ENCODE measurements at places on chromosomes 16 and 17.

DNA sequence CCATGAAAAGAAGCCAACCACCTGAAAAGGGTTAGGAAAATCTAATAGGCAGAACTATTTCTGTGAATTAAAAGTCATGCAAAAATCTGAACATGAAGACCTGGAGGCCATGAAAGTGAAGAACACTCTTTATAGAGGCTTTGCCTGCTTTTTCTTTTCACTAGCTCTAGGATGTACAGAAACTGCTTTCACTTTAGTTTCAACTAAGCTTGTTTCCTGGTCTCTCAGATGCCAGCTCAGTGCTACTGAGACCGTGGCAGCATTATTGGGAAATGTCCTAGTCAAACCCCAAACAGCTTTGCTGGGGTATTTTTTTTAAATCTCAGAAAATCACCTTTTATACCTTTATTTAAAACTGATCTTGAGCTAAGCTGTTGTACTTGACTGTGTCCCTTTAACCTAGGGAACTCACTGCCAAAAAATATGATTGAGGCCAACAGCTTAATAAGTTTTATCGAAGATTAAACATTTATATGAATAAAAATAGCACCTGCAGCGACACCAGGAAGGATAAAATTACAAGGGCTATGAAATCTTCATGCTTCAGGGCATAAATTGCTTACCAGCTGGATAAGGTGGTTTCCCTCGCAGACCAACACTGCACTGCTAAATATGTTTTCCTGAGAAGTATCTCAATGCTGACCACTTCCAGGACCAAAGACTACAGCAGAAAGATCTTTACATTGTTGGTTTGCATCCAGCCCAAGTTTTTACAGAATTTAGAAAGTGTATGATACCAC lies 621.8 kb upstream of the ZFHX3 start:
- no peak for DNase-seq

DNA sequence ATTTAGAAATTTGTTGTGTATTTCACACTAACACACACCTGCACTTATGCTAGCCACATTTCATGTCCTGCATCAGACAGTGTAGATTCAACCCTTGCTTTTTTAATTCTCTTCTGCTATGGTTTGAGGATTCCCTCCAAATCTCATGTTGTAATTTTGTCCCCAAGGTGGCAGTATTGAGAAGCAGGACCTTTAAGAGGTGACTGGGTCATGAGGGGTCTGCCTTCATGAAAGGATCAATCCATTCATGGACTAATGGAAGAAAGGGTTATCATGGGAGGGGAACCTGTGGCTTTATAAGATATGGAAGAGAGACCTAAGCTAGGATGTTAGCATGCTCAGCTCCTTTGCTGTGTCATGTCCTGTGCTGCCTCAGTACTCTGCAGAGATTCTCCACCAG lies 1032.2 kb downstream of the CDH11 start:
- no peak for DNase-seq

DNA sequence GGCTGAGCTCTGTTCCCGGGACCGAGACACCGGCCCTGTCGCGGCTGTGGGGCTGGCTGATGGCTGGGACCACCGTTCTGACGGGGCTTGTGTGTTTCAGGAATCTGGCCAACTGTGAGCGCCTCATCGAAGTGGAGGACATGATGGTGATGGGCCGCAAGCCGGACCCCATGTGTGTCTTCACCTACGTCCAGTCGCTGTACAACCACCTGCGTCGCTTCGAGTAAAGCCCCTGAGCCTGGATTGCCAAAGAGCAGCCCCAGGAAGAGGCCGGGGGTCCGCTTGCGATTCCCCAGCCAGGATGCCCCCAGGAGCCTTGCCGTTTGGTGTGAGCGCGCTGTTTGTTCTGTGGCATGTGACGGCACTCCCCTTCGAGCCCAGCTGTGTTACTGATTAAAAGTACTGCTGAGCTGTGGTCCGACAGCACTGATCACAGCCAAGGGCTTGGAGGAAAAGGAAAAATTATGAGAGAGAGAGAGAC lies 23.0 kb downstream of the SMTNL2 start:
- DNase-seq = no peak

DNA sequence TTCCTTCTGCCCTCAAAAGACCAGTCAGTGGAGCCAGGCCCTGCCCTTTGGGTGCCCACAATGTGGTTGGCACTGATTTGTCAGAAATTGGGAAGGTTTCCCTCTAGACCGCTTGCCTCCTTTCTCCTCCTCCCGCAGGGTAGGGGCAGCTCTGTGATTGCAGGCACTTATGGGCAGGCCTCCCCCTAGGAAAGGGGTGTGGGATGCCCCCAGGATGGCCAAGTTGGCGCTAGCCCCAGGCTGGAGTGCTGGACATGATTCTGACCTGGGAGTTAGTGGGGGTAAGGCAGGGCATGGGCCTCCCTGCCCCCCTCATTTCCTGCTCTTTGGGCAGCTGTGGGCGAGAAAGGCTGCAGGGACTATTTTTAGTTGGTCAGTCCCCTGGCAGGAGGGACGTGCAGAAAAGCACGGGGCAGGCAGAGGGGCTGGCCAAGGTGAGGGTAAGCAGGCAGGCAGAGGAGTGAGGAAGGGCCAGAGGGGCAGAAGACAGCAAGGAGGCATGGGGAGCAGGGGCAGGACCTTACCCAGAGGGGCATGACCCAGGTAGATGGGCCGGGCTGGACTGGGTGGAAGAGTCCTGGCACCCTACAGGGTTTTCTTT lies 3.3 kb downstream of the RARA start:
- no peak for DNase-seq

GRCh38 chr16:87391324-87391949 lies 699 bp upstream of the MAP1LC3B start:
- DNase-seq = no peak

DNA sequence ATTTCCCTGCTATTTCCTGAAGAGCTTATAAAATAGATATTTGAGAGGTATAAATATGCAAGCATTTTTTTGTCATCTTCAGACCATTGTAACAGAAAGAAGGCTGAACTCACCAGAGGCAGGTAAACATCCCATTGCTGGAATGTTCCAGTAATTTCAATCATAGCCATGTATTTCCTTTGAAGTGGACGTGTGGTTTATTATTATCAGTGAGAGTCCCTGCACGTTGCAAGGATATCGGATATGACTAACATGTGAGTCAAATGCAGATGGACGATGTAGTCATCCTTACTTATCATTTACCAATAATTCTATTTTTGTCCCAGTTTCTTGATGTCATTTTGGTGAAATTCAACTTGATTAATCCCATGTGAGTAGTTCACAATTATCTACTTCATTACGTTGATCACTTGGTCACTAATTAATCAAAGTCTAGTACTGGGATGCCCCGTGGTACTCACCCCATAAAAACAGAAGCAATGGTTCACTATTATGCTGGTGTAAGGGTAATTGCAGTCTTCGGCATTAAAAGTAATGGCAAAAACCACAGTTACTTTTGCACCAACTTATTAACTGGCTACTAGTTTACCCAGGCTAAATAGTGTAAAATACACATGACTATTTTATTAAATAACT lies 89.5 kb downstream of the VAT1L start:
- DNase-seq = no peak

DNA sequence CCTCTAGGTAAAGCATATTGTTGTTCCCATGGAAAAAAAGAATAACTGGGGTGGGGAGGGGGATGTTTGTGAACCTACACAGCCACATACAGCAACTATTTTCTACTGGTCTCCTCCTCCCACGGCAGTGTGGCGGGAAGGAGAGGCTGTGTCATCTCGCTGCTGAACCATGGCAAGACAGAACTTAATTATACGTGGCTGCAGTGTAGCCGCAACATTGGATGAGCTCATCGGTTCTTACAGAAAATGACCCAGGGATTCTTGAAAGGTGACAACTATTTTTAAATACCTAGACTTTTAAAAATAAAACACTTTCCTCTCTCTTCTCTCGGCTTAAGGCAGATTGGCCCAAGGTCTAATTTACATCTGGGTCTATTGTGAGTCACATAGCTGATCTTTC lies 19.8 kb upstream of the TEKT3 start:
- no peak for DNase-seq

DNA sequence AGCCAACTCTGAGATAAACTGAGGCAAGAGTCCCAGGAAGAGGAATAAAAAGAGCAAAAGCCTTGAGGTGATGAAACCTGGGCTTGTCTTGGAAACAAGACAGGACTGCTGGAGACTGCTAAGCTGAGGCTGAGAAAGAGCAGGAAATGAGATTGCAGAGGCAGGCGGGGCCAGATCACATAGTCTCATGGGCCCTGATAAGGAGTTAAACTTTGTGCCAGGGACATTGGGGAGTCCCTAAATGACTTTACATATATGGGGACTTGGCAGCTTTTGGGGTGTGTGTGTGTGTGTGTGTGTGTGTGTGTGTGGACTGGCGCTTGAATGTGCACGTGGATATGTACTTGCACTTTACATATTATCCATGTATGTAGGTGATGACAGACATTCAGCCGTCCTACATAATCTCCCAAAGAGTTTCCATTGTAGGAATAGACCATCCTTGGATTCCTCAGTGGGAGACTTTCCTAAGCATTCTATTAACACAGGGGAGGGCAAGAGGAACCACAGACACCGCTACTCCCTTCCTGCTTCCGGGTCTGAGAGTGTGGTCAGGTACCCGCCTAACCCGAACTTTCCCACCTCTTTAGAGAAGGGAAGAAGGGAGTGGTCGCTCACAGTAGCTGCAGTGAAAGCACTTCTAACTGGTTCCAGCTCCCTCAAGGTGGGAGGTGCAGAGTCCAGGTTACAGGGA lies 123.1 kb downstream of the LYRM1 start:
- DNase-seq = no peak

DNA sequence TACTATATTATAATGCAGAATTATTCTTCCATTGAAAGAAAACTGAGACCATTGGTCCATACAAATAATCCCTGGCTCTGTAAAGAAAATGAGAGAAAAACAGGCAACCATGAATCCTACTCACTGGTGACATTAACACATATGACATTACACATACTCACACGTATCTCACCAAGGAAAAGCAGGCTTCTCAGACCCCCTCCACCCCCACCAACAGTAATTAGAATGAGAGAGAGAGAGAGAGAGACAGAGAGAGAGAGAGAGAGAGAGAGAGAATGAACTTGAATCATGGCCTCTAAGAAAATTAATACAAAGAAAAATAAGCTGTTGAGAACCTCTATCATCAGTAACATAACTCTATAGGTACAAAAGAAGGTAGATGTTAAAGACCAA lies 132.0 kb downstream of the SNX11 start:
- DNase-seq = no peak

GRCh38 chr17:35238821-35239220 lies 4.1 kb upstream of the SLFN5 start:
- no peak for DNase-seq

Measured in CD8-positive, alpha-beta memory T cell (primary cell).